Activated naive CD8-positive, alpha-beta T cell treated with anti-CD3 and anti-CD28 coated beads for 36 hours (primary cell): ENCODE measurements at places on chromosomes 12 and 14.

DNA sequence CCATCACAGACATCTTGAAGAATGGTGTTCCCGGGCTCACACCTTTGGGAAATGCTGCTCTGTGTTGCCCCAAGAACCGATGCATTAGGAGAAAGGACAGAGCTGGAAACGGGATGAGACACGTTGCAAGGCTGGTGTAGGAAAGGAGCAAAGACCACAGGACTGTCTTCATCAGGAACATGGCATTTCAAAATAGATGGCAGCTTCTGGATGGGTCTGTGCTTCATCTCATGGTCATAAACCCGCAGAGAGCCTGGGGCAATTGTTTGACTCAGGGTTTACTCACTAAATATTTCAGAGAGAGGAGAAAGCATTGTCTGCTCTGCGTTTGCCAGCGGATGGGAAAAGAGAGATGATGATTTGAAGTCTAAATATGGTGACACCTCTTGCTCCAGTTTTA, 76.3 kb downstream of the CACNA1C start:
- DNase-seq, result no peak

DNA sequence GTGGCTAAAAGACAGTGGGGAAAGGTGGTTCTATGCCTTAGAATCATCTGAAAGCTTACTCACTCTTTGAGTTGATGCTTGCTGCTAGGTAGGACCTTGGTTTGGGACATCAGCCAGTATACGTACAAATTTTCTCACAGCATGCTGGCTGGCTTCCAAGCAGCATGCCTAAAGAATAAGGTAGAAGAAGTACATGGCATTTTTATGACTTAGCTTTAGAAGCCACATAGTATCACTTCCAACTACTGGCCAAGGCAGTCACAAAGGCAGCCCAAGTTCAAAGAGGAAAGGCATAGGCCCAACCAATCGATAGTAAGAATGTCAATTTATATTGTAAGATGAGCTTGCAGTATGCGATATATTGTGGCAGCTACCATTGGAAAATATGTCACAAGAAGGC, 284.2 kb upstream of the CAND1 start:
- DNase-seq, result no peak

DNA sequence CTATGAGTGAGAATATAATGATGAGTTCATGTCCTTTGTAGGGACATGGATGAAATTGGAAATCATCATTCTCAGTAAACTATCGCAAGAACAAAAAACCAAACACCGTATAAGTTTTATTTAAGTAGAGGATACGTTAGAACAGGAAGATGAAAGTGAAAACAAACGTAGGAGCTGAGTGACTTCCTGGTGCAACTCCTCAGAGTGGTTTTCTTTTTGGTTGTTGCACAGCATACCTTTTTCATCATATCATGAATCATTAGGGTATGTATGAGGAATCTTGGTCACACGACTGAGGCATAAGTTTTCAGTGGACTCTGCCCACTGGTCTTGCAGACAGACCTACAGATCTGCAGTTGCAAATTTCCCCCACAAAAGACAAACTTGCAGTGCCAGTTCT, 199.0 kb downstream of the LRFN5 start:
- no peak for DNase-seq

DNA sequence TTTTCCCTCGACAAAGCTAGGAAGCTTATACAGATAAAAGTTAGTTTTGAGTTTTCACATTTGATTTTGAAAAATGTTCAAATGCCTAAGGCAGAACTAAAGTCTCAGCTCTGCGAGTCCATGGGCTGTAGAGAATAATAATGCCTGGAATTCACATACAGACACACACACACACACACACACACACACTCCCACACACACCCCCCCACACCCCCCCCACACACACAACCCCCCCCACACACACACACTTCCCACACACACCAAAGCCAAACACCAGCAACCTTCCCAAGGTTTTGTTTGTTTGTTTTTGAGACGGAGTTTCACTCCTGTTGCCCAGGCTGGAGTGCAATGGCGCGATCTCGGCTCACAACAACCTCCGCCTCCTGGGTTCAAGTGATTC, 62.8 kb upstream of the EIF5 start:
- no peak for DNase-seq

DNA sequence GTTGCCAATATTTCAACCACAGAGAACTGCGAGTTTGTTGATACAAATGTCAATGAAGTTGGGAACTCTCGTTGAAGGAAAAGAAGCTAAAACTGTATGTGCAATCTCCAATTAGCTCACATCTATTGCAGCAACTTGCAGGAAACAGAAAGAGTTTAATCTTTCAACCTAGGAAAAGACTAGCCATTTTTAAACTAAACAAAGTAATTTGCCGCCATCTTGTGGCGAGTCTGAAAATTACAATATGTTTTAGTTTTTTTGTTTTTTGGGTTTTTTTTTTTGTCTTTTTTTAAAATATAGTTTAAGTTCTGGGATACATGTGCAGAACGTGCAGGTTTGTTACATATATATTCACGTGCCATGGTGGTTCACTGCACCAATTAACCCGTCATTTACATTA, 131.2 kb upstream of the FOXG1 start:
- no peak for DNase-seq

GRCh38 chr12:18496156-18496555, 234.8 kb downstream of the PIK3C2G start:
- no peak for DNase-seq

DNA sequence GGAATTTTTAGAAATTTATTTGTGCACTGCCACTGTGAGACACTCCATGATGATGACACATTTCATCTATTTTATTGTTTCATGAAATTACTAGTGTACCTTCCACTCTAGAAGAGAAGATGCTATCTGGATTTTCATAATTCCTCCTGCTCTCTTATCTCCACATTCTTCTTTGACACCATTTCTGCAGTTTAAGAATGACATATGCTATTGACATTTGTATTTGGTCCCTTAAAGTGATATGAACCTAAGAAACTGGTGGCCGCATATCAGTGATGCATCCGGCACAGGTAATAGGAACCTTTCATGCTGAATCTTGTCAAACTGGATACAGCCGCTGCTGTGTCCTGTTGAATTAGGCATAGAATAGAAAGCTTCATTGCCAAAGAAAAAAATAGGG, 696.3 kb downstream of the TMEM121 start:
- no peak for DNase-seq

- no peak for DNase-seq
These were observed 23.0 kb upstream of the PRKAB1 start for GRCh38 chr12:119644930-119645329.

- DNase-seq, result no peak
These were observed 465.7 kb upstream of the FAR2 start for GRCh38 chr12:28683366-28683765.

DNA sequence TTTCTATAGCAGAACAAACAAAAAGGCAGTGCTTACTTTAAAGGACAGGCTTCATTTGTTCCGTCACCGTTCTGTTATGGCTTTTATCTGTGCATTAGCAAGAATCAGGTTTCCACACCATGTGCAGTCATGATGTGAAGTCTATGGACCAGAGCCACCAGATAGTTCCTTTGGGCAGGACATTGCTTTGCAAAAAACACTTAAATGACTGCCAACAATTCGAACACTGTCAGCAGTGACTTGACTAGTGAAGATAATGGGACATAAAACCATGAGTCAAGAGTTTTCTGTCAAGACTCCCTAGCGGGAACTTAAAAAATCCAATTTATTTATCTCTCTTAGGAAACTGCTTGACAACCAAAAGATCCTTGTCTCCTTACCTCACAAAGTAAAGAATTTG, 80.3 kb downstream of the NKX2-1 start:
- DNase-seq, result no peak
